ENCODE measurements at places on chromosomes 7 and 10.

- ATAC-seq, result no peak
Observed at GRCh38 chr7:143238289-143238980, 16.6 kb downstream of the TAS2R40 start.

DNA sequence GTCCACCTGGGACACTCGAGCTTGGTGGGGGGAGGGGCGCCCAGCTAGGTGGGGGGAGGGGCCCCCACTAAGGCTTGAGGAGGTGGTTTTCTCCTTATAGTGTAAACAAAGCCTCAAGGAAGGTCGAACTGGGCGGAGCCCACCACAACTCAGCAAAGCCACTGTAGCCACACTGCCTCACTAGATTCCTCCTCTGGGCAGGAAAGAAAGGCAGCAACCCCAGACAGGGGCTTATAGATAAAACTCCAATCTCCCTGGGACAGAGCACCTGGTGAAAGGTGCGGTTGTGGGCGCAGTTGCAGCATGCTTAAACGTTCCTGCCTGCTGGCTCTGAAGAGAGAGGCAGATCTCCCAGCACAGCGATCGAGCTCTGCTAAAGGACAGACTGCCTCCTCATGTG, 133.1 kb downstream of the SNX13 start:
- ATAC-seq, result no peak

GRCh38 chr10:116296291-116296721, 23.3 kb upstream of the GFRA1 start:
- no peak for ATAC-seq

- ATAC-seq, result peak; percentile 87
Observed at GRCh38 chr7:28239823-28240204, 59.2 kb upstream of the JAZF1 start.

DNA sequence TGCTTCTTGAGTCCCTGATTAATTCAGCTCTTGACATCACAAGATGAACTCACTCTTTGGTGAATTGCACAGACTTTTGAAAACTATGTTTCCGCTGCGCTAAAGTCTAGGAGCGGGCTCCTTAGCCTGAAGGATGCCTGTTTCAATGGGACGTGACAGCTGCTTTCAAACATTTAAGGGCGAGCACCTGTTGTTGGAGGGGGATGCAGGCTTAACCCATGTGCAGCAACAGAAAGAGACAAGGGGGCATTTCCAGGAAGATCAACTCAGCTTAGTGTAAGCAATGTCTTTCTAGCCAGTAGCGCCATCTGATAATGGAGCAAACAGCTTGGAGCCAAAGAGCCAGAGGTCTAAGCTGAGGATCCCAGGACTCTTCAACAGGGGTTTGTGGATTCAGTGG, 8.4 kb upstream of the PFKFB3 start:
- ATAC-seq, result no peak

DNA sequence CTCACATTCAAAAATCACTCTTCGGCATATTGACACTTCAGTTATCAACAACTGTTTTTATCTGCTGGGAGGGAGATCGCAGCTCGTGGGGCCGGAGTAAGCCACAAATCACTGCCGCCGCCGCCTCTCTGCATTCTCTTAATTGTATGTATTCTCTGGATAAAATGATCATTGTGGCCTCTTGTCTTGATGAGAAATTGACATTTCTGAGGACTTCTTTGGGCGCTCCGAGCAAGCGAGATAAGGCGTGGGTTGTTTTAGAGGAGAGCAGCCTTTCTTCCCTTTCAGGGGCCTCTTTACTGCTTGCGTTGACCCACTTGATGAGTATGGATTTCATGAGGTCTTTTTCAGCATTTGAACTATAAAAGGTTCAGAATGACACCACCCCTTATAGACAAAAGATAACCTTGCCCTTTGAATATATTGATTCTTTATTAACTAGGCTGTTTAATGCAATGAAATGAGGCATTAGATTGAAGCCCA, 130.6 kb downstream of the EBF3 start:
- ATAC-seq, result no peak

DNA sequence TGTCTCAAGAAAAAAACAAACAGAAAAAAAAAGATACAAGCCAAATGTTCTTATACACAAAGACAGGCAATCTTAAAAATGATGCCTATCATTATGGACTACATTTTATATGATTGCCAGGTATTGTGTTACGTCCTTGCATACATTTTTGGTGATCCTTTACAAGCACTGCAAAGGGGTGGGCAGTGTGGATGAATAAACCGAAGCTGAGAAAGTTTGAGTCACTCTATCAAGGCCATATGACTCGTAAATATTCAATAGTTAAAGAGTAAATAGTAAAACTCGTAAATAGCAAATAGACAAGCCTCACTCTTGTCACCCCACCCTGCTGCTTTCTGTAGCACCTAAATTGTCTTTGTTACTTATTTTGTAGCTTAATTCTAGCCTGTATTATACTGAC, 326.2 kb downstream of the FRMD4A start:
- ATAC-seq, result no peak

- no peak for ATAC-seq
Observed at GRCh38 chr7:45646996-45647825, 73.0 kb downstream of the ADCY1 start.

GRCh38 chr7:149005427-149006344, 22.6 kb downstream of the PDIA4 start:
- ATAC-seq, result peak; percentile 82

DNA sequence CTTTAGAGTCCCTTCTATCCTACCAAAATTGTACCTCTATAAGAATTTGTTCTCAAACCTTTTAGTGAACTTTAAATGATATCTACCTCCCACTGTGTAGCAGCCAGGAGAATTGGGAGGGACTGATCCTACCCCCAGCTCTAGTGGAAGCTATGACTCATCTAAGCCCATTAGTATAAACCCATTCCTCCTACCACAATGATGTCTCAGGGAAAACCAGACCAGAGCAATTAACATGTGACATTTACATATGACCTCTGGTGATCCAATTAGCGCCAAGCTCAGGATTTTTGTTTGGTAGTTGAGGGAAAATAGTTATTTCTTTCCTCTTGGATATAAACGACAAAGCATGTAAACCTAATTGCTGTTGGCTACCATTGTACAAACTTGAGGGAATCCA, 33.1 kb upstream of the R3HCC1L start:
- ATAC-seq, result no peak

DNA sequence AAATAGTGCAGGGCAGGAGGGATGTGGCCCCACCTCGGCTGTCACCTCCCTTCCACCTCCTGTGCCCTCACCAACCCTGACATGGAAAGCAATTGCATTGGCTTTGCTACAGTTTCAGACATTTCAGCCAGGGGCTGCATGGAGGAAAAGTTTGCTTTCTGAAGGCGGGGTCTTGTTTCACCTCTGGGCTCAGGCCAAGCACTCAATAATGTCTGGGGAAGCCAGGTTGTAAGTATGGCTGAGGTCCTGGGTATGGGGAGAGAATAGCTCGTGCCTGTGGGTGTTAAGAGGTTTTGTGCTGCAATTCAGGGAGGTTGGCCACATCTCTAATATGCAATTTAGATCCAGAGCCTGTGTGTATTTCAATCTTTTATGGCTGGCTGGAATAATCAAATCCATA, 238.4 kb upstream of the MKI67 start:
- no peak for ATAC-seq

GRCh38 chr7:78399033-78399769, 600.6 kb downstream of the PHTF2 start:
- ATAC-seq, result no peak
